ENCODE measurements at places on chromosomes 2 and 18.

DNA sequence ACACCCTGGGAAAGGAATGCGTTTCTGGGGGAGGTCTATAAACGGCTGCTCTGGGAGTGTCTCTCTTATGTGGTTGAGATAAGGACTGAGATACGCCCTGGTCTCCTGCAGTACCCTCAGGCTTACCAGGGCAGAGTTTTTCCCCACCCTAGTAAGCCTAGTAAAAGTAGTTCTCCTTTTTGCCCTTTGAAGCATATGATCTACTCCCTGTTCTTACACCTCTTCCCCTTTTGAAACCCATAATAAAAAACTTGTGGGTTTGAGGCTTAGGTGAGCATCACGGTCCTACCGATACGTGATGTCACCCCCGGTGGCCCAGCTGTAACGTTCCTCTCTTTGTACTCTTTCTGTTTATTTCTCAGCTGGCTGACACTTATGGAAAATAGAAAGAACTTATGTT is 97.4 kb downstream of the FSIP2 start:
- no peak for DNase-seq

GRCh38 chr18:10286580-10287150 is 167.8 kb upstream of the APCDD1 start:
- DNase-seq, result no peak

- peak; percentile 62 for DNase-seq
Measured at GRCh38 chr2:212154477-212154878, 384.1 kb downstream of the ERBB4 start.

DNA sequence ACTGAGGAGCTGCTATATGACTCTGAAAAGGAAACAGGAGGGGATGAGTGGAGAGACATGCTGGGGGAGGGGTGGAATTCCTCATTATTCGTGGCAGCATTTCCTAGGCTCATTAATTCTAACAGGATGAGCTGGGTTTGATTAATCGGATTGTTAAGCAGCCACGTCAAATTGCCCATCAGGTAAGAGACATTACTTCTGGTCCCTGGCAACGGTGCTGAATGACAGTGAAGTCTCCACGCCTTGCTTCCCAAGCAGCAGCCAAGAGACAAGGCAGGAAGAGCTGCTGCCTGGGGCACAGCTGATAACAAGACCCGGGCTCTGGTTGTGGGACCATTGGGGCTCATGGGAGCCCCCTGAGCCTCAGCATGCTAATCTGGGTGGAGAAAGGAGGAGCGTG is 86.6 kb downstream of the MARCHF4 start:
- DNase-seq, result no peak

- no peak for DNase-seq
Measured at GRCh38 chr18:8516371-8517250, 92.6 kb upstream of the RAB12 start.
